ENCODE measurements at places on chromosomes 3 and 15.
A peak's percentile ranks its signal among the peaks of the same experiment; 100 is the strongest.

DNA sequence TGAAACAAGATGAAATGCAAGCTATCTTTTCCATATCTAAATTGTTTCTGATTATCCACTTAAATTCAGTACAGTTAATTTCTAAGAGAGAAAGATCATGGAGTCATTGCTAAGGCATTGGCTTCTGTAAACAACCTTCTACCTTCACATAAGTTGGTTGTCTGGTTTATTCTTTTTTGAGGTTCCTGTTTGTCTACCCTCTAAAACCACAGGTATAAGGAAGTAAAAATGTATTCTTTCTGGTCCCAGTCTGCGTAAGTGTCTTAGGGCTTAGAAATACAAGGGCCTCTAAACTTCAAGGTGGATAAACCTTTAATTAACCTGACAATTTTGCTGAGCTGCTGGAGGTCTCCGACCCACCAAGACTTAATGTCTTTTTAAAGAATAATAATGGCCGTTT lies 3.6 kb upstream of the ATOSA start:
- DNase-seq = peak; percentile 44

- no peak for DNase-seq
These were observed 47.6 kb downstream of the TIPARP start for GRCh38 chr3:156721687-156722618.

- no peak for DNase-seq
These were observed 163.1 kb upstream of the GALNT15 start for GRCh38 chr3:16011376-16011775.

DNA sequence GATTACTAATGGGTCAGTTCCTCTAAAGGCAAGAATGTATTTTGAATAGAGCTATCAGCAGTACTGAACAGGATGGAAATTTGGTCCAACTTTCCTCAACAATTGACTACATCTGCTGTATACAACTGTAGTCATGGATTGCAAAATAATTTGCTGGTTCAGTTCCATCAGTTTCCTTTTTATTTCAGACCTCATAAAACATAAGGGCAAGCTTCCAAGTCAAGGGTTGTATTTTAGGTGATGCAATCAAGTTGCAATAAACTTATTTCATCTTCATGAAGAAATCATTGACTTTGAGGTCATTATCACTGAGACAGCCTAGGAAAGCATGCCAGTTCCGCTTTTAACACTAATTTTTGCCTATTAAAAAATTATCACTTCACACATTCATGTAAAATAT lies 90.4 kb upstream of the TSEN2 start:
- DNase-seq = no peak

DNA sequence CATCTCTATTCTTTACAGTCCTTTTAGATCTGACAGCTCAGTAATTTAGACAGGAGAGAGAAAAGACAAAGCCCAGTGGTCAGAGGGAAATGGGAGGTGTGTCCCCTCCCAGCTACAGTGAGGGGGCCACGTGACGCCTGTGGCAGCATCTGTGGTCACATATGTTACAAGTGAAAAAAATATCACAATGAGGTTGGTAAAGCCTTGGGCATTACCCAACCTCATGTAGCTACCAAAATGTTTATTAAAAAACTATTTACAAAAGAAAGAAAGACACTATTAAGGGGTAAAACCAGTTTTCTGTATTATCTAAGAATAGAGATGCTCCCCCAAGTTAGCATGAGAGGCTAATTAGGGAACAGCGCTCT lies 42.9 kb upstream of the PLCL2 start:
- peak; percentile 83 for DNase-seq

GRCh38 chr3:5250467-5251195 lies 63.1 kb downstream of the EDEM1 start:
- DNase-seq = no peak

GRCh38 chr15:90217671-90218394 lies 15.9 kb downstream of the CIB1 start:
- DNase-seq = no peak

GRCh38 chr3:50392101-50392715 lies 32.9 kb upstream of the TMEM115 start:
- no peak for DNase-seq
